Fibroblast of villous mesenchyme (primary cell): ENCODE measurements at places on chromosomes 5 and 9. TPM values are rescaled to one million over a fixed set of nuclear protein-coding genes. Genes with fewer than 3 reads are reported as not detected.

Gene PCDHA5
- total RNA-seq, result under 0.01 TPM in 2 replicates

Gene OLFM1
- total RNA-seq, result 0.43 and 0.64 TPM in 2 replicates

Gene ANKRD34B
- total RNA-seq, result not detected in 2 replicates

Gene ANKDD1B
- under 0.01 and 0.32 TPM in 2 replicates for total RNA-seq

Gene ANKRD20A1
- total RNA-seq, result not detected in 2 replicates
